Cerebellar nuclear complex (tissue), 1 donor: ENCODE measurements at places on chromosomes 7 and 10.

- DNase-seq = no peak
Observed at GRCh38 chr10:90089719-90090118, 388.3 kb downstream of the KIF20B start.

GRCh38 chr7:43077732-43078391 lies 34.6 kb upstream of the HECW1 start:
- no peak for DNase-seq

DNA sequence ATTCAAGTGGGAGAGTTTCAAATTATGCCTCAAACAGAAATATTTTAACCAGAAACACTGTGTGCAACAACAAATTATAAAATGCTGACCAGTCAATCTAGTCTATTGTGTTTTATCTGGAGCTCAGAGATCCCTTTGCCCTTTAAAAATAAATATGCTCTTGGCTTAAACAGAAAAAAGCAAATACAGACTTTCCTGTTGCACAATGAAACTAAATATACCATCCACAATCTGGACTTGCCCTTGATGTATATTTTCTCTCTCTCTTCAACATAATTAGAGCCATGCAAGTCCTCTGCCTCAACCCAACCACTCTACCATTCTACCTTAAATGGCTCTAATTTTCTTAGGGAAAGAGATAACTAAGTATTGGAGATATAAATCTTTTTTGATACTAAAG lies 34.9 kb downstream of the ASAH2 start:
- no peak for DNase-seq

GRCh38 chr10:114258274-114258840 lies 19.3 kb downstream of the VWA2 start:
- no peak for DNase-seq

GRCh38 chr10:30026578-30026977 lies 32.8 kb downstream of the JCAD start:
- no peak for DNase-seq

DNA sequence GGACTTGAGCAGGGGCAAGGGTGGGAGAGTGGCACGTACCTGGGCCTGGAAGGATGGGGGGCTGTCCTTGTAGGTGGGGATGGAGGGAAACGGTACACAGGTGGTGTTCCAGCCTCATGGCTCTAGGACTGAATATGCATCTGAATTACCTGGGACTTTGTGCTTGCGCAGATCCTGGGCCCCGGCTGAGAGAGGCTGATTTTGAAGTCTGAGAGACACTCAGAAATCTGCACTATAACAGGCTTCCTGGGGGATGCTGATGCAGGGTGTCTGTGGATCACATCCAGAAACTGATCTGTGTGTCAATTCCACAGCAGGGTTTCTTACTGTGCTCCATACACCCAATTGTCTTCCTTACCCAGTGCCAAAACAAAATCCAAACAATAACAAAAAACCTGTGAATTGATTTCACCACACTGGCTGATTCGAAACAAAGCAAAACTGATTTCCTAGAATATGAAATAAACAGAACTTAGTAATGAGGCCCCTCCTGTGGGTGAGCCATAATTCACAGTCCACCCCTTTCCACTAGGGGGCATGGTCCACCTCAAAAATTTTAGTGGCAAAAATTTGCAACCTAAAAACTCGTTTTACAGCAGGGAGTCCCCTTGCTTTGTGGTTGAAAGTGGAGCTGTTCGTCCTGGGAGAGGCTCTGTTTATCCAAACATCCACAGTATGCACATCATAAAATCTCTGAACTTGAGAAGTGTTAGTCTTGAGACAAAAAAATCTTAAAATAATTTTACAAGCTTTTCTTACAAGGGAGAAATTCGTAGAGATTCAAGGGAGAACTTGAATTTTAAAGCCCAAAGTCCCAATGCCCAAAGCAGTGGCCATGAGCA lies 32.0 kb upstream of the PLEKHA1 start:
- no peak for DNase-seq

DNA sequence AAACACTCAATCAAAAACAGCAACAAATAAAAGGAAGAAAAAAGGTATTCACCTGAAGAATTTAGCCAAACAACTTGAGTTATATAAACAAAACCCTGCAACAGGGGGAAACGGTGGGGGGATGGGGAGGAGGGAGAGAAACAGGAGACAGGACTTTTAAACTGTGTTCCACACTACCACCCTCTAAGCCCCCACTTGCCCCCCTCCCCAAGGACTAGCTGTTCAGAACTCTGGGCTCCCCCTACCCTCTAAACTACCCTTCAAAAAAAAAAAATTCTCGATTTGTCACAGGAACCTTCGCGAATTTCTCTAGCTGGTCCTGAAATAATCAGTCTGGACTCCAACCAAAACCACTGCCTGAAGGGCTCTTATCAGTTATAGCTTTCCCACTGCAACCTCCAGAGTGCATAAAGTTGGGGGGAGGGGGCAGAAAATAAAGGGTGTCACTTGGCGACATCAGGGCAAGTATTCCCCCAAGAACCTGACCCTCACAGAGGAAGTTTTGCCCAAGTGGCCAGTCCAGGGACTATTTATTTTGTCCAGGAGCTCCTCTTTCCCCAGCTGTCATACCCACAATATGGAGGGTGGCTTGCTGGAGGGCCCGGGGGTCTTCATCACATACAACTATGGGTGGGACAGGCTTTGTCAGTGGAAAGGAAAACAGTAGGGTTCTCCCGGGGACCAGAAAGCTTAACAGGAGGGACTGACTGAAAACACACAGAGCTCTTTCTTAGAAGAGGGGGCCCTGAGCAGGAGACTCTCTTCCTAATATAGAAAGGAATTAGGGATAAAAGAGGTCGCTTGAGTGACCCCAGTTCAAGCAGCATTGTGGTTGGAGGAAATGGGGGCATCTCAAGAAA lies 1.3 kb downstream of the UBE2H start:
- DNase-seq = no peak

GRCh38 chr10:38016354-38016753 lies 5.9 kb downstream of the ZNF33A start:
- DNase-seq = no peak

- no peak for DNase-seq
Observed at GRCh38 chr7:55965805-55966421, 1.5 kb downstream of the NIPSNAP2 start.

DNA sequence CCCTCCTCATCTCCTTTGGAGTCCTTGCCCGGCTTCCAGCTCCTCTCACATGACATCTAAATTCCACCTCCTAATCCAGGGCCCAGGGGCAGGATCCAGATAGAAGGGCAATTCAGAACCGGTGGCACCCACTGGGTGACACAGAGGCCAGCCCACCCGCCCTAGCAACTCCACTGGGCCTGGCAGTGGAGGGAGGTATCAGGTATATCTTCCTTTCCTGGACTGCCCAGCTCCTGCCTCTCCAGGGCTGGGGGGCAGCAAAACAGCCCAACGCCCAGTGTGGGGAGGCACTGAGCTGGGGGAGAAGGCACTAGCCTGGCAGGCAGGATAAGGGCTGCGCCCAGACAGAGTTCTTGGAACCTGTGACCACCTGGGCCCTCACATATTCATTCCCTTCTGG lies 10.4 kb upstream of the TRIM8 start:
- no peak for DNase-seq

- DNase-seq = no peak
Observed at GRCh38 chr10:17756557-17757217, 4.7 kb downstream of the TMEM236 start.

DNA sequence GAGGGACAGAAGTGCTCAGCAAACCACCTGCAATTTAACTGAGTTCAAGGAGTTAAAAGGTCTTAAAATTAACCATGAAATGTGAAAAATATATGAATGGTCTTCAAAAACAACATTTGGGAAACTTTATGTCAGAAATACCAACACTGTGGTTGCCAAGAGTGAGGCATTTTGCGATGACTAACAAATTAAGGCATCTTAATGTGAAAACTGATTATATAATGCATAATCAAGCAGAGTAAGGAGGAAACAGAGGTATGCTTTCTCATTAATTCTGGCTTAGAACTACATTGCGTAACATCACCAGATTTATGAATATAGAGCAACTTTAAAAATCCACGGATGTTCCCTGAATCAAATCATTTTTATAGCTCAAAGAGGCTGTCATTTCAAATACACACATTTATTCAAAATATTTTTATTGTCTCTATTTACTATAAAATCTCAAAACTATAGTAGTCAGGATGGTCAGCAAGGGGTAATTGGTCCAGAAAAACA lies 335.5 kb downstream of the LRRTM3 start:
- no peak for DNase-seq

DNA sequence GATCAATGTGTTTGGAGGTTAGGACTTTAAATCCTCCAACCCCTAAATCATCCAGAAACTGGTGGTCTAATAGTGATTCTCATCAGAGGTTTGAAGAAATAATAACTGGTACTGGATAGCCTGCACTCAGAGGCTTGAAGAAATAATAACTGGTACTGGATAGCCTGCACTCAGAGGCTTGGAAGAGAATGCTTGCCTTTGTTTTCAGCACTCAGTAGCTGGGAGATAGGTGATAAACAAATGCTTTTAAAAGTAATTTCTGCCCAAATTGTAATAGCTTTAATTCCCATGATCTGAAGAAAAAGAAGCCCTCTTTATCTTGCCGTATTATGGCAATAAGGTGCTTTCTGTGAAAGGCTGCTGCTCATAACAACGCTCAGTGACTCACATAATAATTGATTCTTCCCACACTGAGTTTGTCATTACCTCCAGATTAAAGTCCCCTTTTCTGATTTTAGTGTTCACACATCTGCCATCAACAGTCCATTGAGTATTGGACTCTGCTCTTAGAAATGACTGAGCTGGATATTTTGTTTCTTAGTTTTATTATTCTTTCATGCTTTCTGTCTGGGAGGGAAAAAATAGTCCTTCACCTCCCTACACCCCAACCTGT lies 112.3 kb upstream of the PHYHIPL start:
- DNase-seq = no peak

- no peak for DNase-seq
Observed at GRCh38 chr10:124601016-124601415, 139.4 kb downstream of the LHPP start.

DNA sequence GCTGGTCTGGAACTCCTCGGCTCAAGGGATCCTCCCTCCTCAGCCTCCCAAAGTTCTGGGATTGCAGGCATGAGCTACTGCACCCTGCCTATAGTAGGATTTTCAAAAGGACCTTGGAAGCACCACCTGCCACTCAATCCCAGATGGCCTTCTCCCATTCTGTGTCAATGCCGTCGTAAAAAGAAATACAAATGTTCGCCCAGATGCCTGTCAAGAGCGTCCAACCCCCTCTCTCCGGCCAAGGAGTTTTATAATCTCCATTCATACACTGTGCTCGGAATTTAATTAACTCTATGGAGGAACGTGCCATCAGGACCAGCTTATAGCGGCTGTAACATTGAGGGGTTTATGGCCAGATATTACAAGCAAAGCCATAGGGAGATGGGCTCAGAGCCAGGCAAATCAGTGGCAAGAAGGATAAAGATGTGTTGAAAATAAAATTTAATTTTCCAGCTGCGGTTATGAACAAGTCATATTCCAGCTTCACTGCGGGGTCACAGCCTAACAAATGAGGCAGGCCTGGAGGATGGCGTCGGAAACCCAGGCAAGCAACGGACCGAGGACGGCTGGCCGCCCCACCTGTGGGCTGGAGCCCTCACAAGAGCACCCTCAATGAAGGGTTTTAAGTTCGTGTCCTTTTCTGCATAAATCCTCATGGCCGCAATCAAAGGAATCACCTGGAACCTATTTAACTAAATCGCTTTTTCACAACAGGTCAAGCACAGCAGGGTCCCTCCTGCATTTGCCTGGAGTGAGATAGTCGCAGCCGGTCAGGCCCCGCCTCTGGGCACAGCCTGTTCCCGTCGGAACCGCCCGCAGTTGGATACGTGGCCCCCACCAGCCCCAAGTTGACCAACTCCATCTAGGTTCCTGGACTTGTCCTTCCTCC lies 374.5 kb upstream of the FOXK1 start:
- no peak for DNase-seq

- DNase-seq = no peak
Observed at GRCh38 chr7:138515001-138515528, 55.0 kb downstream of the TRIM24 start.

GRCh38 chr7:3538041-3538440 lies 237.0 kb downstream of the SDK1 start:
- no peak for DNase-seq

DNA sequence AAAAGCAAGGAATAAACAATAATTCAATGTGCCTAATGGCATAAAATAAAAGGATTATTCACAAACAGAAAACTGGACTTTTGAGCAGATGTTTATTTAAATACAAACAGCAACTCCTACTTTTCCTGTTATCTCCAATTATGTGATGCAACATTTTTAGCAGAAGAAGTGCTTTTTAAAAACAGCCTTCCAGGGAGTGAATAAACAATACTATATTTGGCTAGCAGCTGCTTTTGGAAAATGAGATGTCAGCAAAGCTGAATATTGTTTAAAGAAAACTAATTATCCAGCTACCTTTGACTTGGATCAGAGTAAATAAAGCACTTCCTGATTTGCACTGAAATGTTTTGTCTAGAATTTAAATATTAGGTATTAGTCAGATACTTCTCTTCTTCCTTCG lies 23.2 kb downstream of the CDK1 start:
- no peak for DNase-seq

DNA sequence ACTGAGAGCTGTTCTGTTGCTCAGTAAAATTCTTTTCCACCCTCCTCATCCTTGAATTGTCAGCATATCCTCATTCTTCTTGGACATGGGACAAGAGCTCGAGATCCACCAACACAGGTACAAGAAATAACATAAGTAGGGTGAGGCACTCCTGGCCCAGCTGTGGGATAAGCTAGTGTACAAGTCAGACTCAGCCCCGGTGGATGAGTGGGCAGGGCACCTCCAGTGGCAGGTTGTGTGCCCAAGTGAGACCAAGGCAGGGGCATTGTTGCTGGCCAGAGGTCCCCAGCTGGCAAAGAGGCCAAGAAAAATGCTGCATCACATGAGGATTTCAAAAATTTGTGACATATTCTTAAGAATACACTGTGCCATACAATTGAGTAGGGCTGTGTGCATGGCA lies 402.0 kb upstream of the ZWINT start:
- no peak for DNase-seq

GRCh38 chr7:21620054-21620453 lies 77.2 kb downstream of the DNAH11 start:
- DNase-seq = no peak

DNA sequence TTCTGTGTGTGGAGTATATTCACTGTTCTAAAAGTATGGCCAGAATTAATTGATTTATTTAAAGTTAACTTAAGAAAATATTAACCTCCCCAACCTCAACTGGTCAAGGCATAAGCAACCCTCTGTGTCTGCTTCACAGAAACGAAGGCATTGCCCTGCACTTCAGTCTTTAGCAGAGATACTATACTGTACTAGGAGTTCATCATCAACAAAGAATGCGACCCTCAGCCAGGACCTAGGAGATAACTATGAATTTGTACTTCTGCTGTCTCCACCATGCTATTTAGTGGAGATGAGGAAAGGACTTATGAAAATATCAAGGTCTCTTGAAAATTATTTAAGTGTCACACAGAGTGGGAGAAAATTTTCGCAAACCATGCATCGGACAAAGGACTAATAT lies 35.7 kb upstream of the SEMA3D start:
- no peak for DNase-seq

GRCh38 chr10:90413196-90413595 lies 444.6 kb downstream of the HTR7 start:
- no peak for DNase-seq
